ENCODE measurements at places on chromosomes 16 and 17.

- no peak for DNase-seq
These were observed 56.2 kb downstream of the SNX11 start for GRCh38 chr17:48163809-48164208.

DNA sequence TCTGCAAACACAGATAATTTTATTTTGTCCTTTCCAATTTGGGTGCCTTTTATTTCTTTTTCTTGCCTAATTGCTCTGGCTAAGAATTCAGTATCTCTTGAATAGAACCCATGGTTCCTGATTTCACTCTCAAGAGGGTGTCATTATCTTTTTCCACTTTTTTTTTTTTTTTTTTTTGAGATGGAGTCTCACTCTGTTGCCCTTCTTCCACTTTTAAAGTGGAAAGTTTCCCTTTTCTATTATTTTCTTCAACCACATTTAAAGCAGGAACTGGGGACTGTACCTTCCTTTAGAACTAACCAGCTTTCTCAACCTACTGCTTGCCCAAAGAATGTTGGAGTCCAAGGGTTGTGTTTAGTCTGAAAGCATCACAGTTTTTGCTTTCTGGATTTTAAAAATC is 31.1 kb downstream of the SLFN11 start:
- DNase-seq: no peak

GRCh38 chr16:84785843-84786581 is 33.8 kb upstream of the CRISPLD2 start:
- no peak for DNase-seq

DNA sequence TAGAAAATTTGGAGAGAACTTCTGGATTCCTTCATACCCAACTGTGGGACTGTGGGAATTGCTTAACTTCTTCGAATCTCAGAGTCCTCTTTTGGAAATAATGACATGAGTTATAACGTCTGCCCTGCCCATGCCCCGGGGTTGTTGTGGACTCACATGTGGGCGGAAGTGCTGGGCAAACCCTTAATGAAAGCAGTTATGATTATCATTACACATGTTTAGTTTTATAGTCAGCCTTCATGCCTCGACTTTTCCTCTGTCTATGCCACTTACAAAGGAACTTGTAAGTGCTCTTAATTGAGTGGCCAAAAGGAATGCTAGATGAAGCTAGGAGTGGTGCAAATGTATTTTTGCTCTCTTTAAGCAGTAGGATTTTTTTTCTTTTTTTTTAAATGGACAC is 3.9 kb downstream of the KRT27 start:
- DNase-seq: no peak

GRCh38 chr17:5758651-5759050 is 174.3 kb upstream of the NLRP1 start:
- no peak for DNase-seq

GRCh38 chr16:88526906-88527185 is 43.4 kb upstream of the ZC3H18 start:
- no peak for DNase-seq

GRCh38 chr17:80064696-80065095 is 28.3 kb downstream of the CCDC40 start:
- DNase-seq: no peak

- no peak for DNase-seq
These were observed 226.7 kb upstream of the ELAC2 start for GRCh38 chr17:13244513-13244912.

DNA sequence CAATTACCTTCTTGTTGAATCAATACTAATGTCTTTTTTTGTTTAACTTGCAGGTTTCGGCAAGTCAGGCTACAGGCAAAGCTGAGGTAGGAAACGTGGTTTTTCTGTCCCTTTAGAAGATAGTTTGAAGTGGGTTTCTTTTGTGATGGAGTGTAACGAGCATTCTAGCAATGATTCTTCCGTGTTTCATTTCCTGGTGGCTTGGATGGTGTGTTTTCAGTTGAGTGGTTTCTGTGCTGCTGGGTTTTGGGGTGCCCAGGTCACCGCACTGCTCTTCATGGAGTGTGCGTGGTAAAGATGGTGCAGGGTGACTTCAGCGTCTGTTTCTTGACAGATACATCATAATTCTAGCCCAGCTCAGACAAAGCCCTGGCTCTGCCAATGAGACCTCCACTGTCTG is 769.7 kb upstream of the EEF2KMT start:
- no peak for DNase-seq

Measured in NCI-H1930 (cell line).